ENCODE measurements at places on chromosomes 6 and 20. TPM values are rescaled to one million over a fixed set of nuclear protein-coding genes. Genes with fewer than 3 reads are reported as not detected.

DNA sequence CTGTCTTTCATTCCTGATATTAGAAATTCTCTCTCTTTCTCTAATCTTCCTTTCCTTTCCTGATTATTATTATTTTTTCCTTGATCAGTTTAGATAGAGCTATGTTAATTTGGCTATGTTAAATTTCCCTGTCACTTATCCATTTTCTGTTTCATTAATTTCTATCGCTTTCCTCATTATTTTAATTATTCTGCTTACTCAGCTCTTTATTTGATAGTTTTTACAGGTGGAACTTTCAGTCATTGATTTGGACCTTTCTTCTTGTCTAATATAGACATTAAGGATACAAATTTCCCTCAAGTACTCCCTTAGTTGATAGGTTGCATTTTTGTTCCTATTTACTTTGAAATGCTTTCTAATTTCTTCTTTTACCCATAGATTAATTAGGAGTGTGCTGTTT is 442.3 kb downstream of the CDH26 start:
- peaks cover 8% of the 10 kb centered on the region for H3K4me1 ChIP-seq
- DNase-seq, result no peak
- H3K4me3 ChIP-seq, result no peak overlapping the region
- no peaks in the 10 kb centered on the region for H3K27me3 ChIP-seq
- H3K36me3 ChIP-seq, result no peaks in the 10 kb centered on the region
- no peak overlapping the region for H3K27ac ChIP-seq

DNA sequence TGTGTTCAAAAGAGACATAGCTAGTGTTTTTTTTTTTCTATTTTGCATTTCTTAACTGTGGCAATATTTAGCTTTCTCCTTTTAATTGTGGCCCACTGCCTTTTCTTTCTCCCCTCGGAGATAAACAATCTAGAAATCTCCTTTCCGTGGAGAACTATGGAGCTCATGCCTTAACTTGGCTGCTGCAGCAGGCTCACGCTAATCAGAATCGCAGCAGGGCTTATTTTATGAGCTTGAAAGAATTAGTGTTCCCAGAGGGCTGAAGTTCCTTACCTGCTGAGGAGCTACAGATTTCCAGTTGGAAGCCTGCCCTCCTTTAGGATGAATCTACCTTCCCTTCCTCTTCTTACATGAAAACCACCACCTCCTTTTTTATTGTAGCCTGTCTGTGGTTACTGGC is 35.6 kb downstream of the CTNNBL1 start:
- H3K27ac ChIP-seq, result peak overlapping the region; percentile 95
- peaks cover 79% of the 10 kb centered on the region for H3K4me1 ChIP-seq
- H3K4me3 ChIP-seq, result peak overlapping the region; percentile 7
- H3K27me3 ChIP-seq, result no peaks in the 10 kb centered on the region

DNA sequence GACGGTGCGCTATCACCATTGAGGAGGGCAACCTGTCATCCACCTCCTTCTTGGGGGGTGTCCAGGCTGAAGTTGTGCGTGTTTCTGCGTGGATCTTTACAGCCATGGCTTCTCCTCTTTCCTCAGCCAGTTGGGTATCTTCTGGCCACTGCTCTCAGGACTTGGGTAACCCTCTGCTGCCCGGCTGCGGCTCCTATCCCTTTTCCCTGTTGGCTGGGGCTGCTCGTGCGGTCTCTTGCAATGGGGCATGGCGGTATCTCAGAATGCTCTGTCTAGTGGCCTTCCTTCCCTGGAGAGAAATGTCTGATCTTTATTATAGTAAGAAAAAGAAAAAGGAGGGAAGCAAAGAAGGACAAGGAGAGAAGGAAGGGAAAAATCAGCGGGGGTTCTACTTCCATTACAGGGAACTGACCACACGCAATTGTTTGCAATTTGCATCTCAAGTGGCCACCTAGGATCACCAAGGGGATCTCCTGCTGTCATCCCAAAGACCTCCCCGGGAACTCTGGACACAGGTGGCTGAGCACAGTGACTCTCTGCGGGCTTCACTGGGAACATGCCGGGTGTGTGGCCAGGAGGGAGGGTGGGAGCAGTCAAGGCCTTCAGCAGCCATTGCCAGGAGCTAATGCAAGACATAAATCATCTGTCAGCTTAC is 60.8 kb downstream of the NPEPL1 start:
- H3K27ac ChIP-seq, result no peak overlapping the region
- H3K27me3 ChIP-seq, result peaks cover 74% of the 10 kb centered on the region

DNA sequence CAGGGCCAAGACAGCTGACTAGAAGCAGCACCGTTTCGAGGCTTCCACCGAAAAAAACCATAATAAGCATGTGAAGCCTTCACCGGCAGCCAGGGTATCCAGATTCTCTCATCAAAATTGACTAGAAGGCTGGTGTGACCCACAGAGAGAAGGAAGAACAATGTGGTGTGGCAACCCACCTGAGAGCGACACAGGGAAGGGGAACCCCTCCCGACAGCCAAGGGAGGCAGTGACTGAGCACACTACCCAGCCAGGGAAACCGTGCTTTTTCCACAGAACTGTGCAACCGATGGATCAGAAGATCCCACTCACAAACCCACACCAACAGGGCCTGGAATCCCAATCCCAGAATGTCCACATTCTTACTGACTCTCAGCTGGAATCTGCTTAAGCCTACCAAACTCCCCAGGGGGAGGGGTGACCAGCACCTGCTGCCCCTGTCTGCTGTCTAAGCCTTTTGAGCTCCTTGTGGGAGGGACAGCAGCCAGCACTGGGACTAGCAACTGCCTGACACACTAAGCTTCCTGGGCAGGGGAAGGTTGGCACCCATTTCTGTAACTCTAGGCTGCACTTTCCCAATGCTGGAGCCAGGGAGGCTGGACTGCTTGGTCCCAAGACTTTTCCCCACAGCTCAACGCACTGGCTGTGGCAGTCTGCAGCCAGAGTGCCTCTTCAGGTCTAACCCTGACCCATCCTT is 231.9 kb upstream of the FAM83B start:
- DNase-seq, result peak; percentile 37
- H3K4me1 ChIP-seq, result no peaks in the 10 kb centered on the region
- H3K4me3 ChIP-seq, result no peak overlapping the region
- no peak overlapping the region for H3K27ac ChIP-seq
- H3K27me3 ChIP-seq, result no peaks in the 10 kb centered on the region

DNA sequence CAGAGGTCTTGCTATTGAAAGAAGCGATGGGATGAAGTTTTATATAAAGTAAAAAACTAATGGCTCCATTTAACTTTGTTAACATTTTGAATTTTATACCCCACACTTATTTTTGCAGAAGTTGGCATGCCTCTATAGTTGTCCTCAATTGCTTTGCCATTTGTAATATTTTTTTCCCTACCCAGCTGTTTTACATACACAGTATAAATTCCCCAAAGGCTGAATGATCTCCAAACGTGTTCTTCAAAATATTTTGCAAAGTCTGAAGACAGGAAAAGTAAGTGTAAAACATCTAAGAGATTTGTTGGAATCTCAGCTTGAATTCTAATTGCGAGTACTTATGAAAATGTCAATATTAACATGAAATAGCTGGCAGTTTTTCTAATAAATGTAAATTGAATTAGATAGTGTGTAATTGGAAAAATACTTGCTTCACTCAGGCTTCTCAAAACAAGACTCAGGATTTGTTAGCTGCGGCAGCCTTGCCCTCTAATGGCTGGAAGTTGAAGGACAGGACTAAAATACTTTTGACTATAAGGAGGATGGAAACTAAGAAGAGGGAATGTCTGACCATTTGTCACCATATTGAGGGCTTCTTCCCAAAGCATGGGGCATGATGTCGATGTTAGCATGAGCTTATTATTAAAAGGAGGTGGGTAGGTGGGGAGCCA is 226.8 kb downstream of the UST start:
- H3K4me3 ChIP-seq, result no peak overlapping the region
- DNase-seq, result no peak

DNA sequence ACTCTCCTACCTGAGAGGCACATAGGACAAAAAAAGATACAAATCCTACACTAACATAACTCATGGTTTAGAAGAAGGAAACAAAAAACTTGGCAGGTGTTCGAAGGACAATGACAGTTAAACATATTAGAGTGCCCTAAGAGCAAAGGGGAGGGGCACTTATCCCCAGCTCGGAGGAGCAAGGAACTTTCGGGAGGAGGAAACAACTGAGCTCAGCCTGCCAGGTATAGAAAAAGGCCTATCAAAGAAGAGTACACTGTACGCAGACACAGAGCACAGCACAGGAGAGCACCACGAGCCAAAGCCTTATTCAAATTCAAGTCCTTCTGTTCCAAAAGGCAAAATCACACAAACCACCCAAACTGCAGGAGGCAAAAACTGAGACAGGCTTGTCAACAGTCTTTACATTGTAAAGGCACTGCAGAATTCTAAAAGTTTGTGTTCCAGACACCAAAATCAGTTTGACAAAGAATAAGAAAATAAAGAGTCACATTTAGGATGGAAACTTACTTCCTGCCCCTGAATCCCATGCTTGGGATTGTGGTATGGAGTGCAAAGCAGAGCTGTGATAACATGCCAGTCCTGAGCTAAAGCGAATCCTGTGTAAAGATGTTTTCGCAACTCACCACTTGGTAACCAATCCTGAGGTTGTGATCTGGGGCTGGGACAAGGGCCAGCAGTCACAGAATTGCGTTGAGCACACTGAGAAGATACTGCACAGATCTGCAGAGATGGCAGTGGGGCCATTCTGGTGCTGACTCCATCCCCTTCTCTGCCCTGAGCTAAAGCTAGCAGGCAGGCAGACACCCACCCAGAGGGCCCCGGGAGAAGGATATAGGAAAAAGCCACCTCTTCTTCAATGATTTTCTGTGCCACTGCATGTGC is 108.6 kb downstream of the CHD6 start:
- H3K4me1 ChIP-seq, result no peaks in the 10 kb centered on the region
- no peak overlapping the region for H3K4me3 ChIP-seq
- no peak for DNase-seq
- no peaks in the 10 kb centered on the region for H3K27me3 ChIP-seq
- H3K36me3 ChIP-seq, result no peaks in the 10 kb centered on the region
- H3K27ac ChIP-seq, result no peak overlapping the region

DNA sequence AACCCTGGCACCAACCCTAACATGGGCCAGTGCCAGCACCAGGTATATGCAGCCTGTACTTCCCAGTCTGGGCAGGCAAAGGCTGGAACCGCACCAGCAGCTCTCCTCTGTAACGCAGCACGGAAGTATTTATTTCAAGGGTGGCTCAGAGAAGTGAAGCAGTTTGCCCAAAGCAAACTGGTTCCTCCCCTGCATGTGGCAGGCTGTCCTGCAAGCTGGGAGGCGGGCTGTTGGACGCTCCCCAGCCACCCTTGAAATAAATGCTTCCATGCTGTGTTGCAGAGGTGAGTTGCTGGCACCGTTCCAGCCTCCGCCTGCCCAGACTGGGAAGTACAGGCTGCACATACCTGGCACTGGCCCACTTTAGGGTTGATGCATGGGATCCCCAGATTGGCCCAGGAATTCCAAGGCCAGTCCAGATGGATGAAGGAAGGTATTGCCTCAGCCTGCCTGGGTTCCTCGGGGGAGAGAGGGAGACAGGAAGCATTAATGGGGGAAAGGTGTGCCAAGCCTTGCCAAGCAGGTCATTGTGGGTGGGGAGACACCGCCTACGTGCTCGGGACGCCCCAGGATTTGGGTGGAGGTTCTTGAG is 49.8 kb downstream of the PPARD start:
- H3K27me3 ChIP-seq, result no peaks in the 10 kb centered on the region
- no peaks in the 10 kb centered on the region for H3K4me1 ChIP-seq
- no peak overlapping the region for H3K4me3 ChIP-seq
- no peak for DNase-seq
- no peak overlapping the region for H3K27ac ChIP-seq

DNA sequence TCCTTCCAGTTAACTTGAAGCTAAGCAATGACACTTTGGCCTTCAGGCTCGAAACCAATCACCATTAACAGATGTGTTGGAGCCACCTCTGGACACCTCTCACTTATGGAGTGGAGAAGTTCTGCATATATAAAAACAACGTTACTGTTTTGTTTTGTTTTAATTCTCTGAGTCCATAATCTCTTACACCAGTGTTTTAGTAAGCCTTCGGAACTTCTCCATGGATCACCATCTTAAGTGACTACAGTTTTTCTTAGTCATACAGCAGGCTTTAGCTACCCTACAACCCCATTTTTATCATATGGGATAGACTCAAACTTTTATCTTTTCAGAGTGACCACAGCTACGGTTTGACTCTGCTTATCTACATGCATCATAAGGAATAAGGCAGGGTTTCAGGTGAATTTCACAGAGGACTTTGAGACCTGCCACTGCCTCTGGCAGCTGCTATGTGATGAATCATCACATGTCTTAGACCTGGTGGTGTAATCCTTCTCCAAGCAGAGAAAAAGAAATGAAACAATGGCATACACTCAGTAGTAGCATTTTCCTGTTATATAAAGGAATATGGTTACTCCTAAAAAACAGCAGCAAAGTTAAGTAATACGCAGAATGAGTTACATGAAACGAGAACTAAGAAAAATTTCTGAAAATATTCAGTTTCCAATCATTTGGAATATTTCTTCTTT is 5.5 kb upstream of the HDDC2 start:
- no peaks in the 10 kb centered on the region for H3K27me3 ChIP-seq
- DNase-seq, result no peak
- no peak overlapping the region for H3K4me3 ChIP-seq

The DNAH8 gene
- 0.09 TPM for total RNA-seq

Data from neural progenitor cell (in vitro differentiated cells).